ENCODE measurements at places on chromosomes 12 and 14.

DNA sequence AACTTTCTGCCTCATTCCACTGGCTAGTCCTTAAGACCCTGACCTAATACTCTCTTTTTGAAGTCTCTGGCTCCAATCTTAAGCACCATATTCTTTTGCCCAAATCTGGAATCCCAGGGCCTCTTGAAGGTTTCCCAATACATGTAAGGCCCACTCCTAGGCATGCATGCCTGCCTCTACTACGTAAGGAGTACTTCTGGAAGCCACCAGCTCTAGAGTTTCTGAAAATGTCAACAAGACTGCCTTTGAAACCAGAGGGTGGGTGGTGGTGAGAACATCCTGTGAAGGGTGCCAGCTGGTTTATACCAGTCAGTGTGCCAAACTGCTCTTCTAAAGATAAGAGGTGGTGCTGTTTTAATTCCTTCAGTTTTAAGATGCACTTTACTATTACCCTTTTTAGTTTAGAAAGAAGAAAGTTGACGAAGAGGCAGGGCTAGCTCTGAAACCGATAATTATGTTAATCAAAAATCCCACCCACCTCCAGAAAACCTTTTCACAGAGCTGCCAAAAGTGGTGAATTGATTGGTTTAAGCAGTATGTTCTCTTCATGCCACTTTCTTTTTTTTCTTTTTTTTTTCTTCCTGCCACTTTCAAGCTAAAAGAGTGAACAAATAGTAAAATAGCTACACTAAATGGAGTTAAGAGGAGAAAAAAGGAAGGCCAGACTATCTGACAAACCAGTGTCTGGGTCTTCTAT, 8.7 kb upstream of the WDR89 start:
- peak; percentile 83 for ATAC-seq

GRCh38 chr14:90758028-90758889, 58.0 kb downstream of the TTC7B start:
- peak; percentile 97 for ATAC-seq

DNA sequence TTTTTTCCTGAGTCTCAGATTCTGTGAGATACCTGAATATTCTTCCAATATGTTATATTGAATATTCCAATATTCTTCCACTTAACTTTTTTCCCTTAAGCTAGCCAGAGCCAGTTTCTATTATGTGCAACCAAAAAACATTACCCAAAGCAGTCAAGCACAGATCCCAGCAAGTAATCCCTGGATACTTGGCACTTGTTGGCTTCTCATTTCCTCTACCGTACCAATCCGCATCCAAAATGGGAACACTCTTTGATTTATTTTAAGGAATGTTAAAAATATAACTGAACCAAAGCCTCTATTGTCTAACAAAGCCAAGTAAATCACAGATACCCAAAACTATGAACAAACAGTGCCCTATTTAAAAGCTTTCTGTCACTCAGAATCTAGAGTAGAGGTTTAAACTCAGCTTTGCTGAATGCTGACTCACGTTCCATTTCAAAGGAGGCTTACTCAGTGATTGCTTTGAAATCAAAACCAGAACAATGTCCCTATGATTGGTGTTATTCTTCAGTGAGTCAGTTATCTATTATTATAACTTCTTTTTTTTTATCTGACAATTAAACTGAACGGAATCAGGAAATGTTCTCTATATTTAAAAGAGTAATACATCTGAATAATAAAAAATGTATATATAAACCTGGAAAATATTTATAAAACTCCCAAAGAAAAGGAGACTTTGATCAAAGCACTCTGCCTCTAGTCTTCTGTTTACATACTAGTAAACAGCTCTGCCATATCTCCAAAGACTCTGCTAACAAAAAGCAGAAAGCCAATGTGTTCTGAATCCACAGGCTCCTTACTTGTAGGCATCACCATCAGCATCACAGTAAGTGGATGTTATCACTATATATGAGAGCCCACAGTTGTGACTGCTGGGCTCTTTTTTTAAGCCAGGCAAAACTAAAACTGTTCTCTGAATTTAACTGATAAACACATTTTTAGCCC, 360.8 kb downstream of the CCDC91 start:
- ATAC-seq = peak; percentile 89

DNA sequence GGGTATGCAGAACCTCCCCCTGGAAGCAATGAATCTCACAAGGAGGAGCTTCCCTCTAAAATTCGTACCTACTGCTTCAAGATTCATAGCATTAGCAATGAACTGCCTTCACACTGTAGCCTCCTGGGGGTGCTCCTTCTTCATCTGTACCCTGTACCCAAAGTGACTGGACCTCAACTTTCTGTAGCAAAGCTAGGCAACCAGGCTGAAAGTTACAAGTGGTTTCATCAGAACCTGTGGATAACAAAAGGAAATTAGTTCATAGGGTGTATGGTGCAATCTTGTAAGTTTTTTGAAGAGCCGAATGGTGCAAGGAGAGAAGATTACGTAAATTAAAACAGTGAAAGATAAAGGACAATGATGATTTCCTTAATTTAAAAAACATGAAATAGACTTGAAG, 1541.7 kb upstream of the FLRT2 start:
- ATAC-seq = no peak

DNA sequence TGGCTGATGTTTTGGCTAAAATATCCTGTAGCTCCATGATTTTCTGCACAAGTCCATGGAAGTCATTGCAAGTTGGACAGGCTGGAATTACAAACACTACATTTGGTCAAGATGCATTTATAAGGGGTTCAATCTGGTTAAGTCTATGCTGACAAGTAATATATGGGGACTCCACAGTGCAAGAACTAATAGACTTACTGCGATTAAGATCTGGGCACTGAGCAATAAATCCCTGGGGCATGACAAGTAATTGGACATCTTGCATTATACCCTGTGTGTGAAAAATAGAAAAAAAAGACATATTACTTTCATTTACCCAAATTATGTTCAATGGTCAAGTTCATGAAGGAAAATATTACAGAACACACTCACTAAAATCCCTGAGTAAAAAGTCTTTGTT, 99.1 kb downstream of the NELL2 start:
- ATAC-seq = no peak

DNA sequence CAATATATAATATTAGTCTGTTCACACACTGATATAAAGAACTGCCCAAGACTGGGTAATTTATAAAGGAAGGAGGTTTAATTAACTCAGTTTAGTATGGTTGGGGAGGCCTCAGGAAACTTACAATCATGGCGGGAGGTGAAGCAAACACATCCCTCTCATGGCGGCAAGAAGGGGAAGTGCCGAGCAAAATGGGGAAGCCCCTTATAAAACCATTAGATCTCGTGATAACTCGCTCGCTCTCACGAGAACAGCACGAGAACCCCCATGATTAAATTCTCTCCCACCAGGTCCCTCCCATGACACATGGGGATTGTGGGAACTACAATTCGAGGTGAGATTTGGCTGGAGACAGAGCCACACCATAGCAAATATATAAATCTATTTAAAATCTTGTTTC, 269.8 kb downstream of the ATP23 start:
- no peak for ATAC-seq

DNA sequence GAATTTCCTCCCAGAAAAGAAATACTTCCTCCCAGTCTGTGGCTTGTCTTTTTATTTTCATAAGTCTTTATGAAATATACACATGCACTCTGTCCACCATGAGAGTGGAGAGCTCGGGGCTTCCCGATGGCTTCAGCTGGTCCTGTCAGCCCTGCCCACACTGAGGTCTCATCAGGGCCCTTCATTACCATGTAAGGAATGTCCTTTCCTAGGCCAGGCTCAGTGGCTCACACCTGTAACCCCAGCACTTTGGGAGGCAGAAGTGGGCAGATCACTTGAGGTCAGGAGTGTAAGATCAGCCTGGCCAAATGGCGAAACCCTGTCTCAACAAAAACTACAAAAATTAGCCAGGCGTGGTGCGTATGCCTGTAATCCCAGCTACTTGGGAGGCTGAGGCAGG, 77.0 kb downstream of the CPSF2 start:
- ATAC-seq = no peak

GRCh38 chr14:67168110-67168441, 21.2 kb upstream of the GARIN2 start:
- no peak for ATAC-seq

GRCh38 chr12:69649529-69649928, 38.8 kb upstream of the LRRC10 start:
- no peak for ATAC-seq

DNA sequence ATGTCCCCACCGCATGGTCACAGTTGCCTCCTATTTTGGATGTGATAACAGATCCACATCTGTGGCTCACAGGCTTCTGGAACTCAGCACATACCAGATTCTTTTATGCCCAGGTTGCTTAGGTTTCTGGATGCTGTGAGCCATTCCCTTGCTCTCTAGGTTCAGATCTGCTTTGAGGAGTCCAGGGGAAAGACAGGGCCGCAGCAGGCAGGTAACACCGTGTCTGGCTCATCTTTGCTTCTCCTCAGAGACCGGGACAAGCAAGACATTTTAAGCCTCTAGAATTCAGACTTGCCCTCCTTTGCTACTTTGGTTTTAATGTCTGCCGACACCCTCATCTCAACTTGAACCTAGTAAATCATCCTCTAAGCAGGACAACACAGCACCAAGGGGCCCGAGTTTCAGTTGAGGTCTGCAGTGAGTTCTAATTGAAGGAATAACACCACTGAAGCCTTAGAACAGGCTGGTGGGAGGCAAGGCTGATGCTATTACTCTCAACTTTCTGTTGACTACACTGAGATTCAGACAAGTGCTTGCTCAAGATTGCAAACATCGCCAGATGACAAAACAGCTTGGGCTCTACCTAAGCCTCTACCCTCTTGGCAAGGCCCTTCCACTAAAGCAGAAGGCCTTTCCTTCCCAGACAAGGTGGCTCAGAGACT, 55.3 kb downstream of the MDM2 start:
- no peak for ATAC-seq

DNA sequence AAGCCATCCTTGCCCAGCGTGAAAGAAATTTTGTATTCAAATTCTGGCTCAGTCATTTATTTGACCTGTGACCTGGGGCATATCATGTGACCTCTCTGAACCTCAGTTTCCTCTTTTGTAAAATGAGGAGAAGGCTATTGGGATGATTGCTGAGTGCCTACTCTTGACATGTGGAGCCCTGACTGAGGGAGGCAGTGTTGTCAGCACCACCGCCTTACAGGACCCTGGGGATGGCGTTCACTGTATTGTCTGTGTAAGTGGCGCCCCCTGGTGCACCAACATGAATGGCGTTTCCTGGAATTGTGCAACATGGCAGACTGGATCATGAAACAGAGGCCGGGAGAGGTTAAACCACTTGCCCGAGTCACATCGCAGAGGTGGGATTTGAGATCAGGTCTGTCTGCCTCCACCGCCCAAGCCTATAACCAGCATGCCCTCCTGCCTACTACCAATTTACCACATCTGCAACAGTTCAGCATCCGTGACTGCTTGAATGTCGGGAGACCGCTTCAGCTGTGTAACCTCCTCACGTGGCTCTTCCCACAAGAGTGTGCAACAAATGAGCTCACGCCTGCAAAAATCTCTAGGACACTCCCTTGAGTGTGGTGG, 20.1 kb upstream of the CCDC63 start:
- peak; percentile 95 for ATAC-seq

GRCh38 chr14:33120341-33120740, 181.7 kb downstream of the NPAS3 start:
- ATAC-seq = no peak

- no peak for ATAC-seq
Measured at GRCh38 chr12:130967636-130968035, 13.9 kb downstream of the ADGRD1 start.

- no peak for ATAC-seq
Measured at GRCh38 chr14:93039649-93040315, 75.9 kb downstream of the ITPK1 start.

GRCh38 chr12:89874146-89874545, 165.5 kb upstream of the ATP2B1 start:
- no peak for ATAC-seq

GRCh38 chr12:9707356-9707755, 25.5 kb downstream of the CLECL1 start:
- peak; percentile 46 for ATAC-seq

DNA sequence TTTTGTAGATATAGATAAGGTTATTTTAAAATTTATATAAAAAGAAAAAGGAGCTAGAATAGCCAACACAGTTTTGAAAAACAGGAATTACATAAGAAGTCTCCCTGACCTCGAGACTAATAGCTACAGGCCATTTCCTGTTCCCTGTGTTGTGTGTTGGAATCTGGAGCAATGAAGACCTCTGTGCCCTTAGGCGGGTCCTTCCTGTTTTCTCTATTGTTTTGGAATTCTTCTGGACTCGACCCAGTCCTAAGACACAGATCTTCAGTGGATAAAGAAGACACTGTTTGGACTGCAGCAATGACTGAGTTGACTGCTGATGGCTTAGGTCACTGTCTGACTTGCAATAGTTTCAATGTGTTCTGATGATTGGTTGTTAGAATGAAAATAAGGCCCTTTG, 26.2 kb downstream of the SNRPF start:
- ATAC-seq = no peak

DNA sequence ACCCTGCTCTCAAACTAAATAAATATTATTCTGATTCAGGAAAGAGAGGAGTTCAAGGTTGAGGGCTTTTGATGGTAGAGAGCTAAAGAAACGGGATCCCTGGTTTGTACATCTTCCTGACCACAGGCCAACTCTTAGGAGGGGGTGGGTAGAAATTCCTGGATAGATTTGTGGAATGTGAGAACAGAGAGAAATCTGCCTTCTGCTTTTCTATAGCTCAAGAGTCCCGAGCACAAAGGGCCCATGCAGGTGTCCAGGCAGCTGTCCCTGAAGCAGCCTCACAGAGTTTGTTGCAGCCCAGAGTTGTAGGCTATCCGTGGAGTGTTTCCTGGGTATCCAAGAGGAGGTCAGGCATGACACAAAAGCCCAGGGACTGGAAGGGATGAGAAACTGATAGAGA, 198.6 kb downstream of the BCAT1 start:
- ATAC-seq = no peak

DNA sequence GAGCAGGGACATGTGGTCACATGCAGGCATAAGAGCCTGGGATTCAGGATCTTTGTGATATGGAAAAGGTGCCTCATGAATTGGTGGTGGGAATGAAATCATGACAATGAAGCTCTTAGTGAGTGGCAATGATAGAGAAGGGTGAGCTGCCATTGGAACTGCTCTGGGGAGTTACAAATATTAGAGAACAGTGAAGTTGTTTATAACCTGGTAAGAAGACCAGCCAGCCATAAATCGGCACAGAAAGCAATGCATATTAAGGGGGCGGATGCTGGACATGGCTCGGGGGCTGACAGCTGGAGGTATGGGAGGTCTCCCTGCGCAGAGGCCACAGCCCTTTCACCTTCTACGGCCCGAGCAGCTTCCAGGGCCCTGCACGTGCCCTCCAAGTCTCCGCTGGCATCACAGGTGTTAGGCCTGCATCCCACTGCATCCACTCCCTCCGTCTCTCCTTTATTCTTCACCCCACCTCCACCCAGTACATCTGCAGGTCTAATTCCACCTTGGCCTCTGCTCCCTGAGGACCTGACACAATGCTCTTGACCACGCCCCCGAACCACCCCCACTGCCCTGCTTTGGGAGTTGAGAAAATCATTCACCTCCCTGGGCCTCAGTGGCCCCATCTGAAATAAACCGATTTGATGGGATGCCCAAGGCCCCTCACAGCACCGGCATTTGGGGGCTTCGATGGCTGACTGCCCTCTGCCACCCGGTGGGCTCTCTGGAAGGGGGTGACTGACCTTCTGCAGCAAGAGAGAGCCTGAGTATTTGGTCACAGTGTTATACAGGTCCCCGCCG, 4.1 kb downstream of the CACNA2D4 start:
- ATAC-seq = no peak

- ATAC-seq = no peak
Measured at GRCh38 chr12:570435-570920, 92.8 kb downstream of the NINJ2 start.

Measured in activated CD4-positive, CD25-positive, alpha-beta regulatory T cell treated with anti-CD3 and anti-CD28 coated beads, Interleukin-2, amount 50 U/mL, for 24 hours (primary cell).